ENCODE measurements at places on chromosomes 3 and 15. TPM values are rescaled to one million over a fixed set of nuclear protein-coding genes. Genes with fewer than 3 reads are reported as not detected.

GRCh38 chr3:125132815-125133214 lies 77.0 kb upstream of the HEG1 start:
- no peak for DNase-seq

DNA sequence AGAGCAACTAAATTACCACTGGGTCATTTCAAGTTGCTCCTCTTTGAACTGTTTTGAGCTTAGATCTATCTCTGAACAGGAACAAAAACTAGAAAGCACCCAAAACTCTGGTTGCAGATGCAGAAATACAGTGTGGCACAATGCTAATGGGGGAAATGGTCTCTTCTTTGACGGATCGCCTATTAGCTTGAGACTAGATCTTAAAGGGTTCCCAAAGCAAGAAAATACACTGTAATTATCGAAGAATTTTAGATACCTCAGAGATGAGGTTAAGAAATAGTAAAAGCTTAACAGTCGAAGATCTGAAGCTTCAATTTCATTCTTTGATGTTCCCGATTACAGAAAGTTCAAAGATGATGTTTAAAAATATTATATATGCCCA lies 818 bp downstream of the PPP1R2 start:
- no peak for DNase-seq

GRCh38 chr3:54966979-54967378 lies 39.1 kb upstream of the LRTM1 start:
- DNase-seq, result no peak

- no peak for DNase-seq
These were observed 48.4 kb upstream of the SEC22A start for GRCh38 chr3:123153125-123154019.

DNA sequence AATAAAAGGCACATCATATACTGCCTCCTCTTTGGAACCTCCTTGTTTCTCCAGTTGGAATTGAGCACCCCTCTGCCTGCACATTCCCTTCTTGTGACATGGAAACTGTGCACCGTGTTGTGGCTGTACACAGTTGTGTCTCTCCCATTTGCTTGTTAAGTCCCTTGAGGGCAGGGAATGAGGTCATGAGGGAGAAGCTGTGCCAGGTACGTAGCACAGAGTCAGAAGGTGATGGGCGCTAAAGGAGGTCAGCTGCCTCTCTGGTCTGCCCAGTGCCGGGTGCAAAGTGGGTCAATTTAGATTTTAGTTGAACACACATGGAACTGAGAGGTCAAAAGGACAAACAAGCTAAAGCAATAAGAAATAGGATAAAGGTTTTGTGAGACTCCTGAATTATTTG lies 124.4 kb downstream of the FAM43A start:
- DNase-seq, result no peak

DNA sequence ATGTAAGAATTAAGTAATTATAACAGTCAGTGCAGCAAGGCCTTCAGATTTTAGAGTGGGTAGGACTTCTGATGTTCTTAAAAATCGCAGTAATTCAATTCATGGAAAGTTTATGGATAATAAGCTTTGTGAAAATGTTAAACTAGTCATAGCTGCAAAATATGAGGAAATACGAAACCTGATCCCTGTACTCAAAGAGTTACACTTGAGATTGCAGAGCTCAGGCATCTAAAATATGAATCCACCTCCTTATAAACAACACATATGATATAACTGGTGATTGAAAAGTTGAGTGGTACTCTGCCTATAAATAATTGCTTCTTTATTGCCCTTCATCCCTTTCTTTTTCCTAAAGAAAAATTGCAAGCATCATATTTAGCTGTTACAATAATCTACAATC lies 473.3 kb downstream of the OTOL1 start:
- no peak for DNase-seq

DNA sequence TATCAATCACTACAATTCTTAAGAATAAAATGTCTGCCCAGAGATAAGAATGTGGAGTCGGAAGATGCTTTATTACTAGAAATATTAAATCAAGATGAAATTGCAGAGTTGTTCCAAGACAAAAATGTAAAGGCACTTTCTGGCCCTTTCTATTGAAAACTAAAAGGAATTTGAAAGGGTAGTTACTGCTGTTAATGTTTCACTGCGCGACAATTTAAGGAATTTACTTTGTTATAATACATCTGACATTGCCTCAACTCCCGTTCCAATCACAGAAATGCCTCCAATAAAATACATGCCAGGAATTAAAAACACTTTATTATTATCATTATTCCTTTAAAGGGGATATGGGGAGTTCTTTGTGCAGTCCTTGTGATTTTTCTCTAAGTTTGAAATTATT lies 26.4 kb downstream of the RSL24D1 start:
- no peak for DNase-seq

DNA sequence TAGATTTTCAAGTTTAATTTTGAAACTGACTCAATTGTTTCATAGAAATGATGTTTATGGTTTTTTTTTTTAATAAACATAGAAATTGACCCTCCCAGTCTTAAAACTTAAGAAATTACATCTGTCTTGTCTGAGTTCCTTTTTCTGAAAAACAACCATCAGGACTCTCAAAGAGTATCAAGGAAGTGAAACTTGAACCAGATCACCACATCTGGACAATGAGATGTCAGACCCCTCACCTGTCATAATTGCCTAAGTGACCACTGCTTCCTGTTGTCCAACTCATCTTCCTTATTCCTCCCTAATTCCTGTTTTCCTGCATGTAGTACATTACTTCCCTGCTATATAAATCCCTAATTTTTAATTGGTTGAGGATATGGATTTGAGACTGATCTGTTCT lies 441.5 kb upstream of the ARHGEF26 start:
- no peak for DNase-seq

DNA sequence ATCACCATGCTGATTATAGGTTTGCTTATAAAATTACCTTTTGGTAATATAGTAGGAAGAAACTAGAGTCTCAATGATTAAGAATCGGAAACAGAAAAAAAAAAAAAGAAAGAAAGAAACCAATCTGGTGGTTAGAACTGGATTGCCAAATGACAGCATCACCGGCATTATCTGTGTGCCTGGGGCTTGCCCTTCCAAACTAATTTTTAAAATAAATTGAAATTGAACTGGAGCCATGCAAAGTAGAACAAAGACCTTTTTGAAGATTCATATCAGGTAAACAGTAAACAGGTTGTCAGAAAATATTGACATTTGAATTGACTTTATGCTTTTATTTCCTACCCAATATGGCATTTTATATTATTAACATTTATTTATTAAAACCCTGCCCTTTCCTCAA lies 11.2 kb upstream of the CPB1 start:
- DNase-seq, result no peak

GRCh38 chr3:1404270-1404962 lies 311.6 kb downstream of the CNTN6 start:
- DNase-seq, result no peak

DNA sequence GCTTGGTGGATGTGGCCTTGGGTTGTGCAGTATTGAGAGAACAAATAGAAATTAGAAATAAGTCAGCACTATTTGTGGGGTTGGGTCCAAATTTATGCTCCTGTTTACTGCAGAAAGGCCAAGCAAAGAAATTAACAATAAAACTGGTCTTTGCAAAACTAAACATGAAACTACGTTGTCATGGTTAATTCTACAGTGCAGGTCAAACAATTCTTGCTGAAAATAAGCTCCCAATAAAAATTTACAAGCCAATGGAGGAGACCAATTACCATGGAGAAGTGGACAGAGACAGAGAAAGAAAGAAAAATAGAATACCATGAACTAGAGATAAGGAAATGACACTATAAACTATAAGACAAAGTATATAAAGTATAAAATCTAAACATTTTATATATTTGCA lies 101.3 kb downstream of the CDIN1 start:
- DNase-seq, result no peak

DNA sequence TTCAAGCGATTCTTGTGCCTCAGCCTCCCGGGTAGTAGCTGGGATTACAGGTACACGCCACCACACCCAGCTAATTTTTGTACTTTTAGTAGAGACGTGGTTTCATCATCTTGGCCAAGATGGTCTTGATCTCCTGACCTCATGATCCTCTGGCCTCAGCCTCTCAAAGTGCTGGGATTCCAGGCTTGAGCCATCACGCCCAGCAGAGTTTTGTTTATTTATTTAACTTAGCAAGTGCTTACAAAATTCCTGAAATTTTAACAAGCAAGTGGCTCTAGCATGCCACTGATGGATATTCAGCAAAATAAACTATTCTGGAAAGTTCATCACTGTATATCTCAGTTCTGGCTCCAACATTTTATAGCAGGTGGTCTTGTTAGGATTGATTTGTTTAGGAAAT lies 585.9 kb downstream of the OTOL1 start:
- DNase-seq, result no peak

DNA sequence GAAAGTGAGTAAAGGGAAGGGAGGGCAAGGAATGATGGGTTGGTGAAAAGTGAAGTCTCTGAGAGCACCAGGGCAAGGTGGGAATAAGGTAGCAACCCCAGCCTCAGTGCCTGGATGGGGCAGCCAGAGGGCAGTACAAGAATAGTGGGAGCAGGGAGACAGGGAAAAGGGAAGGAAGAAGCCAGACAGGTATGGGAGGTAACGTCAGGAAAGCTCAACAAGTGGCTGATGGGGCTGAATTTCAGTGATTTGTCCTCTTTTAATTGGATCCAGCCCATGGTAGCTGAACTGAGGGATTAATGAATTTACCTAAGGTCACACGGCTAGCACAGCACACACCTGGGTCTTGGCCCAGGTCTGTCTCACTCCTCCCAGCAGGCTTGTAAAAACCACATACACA lies 12.6 kb downstream of the RORA start:
- DNase-seq, result no peak

- no peak for DNase-seq
These were observed 441 bp downstream of the CEP70 start for GRCh38 chr3:138593488-138594149.

- DNase-seq, result no peak
These were observed 202.4 kb upstream of the ICE2 start for GRCh38 chr15:60681353-60681752.

GRCh38 chr3:170868577-170869238 lies 1.3 kb downstream of the RPL22L1 start:
- DNase-seq, result no peak

DNA sequence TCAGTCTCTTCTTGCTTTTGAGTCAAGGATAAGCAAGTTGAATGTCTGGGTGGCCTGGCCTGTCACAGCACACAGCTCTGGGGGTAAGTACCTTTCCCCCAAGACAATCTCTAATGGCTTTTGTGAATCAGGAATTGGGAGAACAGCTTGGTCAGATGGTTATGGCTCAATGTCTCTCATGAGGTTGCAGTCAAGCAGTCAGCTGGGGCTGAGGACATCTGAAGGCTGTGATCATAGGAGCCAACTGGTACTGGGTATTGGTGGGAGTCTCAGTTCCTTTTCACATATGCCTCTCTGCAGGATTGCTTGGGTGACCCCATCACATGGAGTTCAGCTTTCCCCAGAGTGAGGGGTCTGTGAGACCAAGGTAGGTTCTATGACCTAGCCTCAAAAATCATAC lies 33.0 kb upstream of the TMEM158 start:
- no peak for DNase-seq

- DNase-seq, result no peak
These were observed 128.3 kb upstream of the BHLHE40 start for GRCh38 chr3:4850928-4851265.

GRCh38 chr3:173055228-173055933 lies 85.7 kb downstream of the SPATA16 start:
- no peak for DNase-seq

GRCh38 chr15:60352525-60352924 lies 45.3 kb downstream of the ANXA2 start:
- DNase-seq, result no peak

DNA sequence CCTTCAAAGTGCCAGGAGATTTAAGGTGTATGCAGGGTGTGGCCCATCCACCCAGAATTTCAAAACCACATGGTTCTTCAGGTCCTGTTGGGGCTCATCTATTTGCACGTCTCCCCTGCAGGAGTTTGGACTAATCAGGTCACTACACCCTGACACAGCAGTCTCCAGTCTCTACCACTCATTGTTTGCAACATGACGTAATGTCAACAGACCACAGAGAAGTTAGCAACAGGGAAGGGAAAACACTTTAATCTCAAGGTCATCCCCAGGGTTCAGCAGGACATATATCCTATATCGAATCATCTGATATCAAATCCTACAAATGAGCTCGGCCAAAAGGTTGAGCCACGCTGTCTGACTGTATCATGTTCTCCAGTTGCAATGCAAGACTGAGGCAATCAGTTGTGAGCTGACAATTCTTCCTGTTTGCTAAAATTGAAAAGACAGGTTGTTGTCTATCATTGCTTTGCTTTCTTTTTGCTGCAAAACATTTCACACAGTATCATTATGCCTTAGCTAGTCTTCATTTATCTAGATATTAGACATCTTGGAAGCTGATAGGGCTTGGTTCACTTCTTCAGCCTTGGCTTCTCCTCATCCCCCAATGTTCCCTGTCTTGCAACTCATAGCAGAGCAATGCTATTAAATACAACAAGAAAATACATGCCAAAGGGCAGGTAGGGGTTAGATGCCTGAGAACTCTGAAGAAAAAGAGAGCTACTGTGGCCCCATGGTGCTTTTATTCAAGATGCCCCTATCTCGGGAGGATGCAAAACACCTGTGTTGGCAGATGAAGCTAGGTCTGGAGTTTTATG lies 13.4 kb upstream of the LEKR1 start:
- no peak for DNase-seq

- DNase-seq, result no peak
These were observed 390.9 kb upstream of the ADAMTS9 start for GRCh38 chr3:65078748-65079147.

DNA sequence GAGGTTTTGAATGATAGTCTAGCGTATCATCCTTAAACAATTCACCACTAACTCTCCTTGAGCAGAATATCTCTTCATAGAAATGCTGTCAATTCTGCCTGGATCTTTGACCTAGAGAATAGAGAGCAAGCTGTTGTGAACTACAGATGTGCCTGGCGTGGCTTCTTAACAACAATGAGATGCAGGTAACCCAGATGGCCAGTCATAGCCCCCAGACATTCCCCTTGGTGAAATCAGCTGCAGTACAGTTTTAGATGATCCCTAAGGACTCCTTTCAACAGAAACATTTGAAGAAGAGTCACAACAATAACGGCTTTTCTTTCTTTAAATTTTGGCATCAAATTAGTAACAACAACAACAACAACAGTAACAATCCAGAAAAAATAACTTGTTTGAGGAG lies 1041.3 kb downstream of the ROBO1 start:
- no peak for DNase-seq

- DNase-seq, result no peak
These were observed 194.1 kb upstream of the KBTBD8 start for GRCh38 chr3:66803721-66804695.

PRR20G gene
- not detected for total RNA-seq

MAP2K5 gene
- total RNA-seq, result 25.2 TPM

GALK2 gene
- 50.2 TPM for total RNA-seq

ROPN1 gene
- not detected for total RNA-seq

RHOV gene
- total RNA-seq, result 0.22 TPM

C3orf33 gene
- 6.2 TPM for total RNA-seq

XCR1 gene
- 0.27 TPM for total RNA-seq

GALNT15 gene
- 54.4 TPM for total RNA-seq

FAM81A gene
- 18.2 TPM for total RNA-seq

SNRK gene
- total RNA-seq, result 127 TPM

SPINK8 gene
- total RNA-seq, result not detected

WDR72 gene
- total RNA-seq, result not detected
